ENCODE measurements at places on chromosomes 12 and 14. TPM values are rescaled to one million over a fixed set of nuclear protein-coding genes. Genes with fewer than 3 reads are reported as not detected.
A peak's percentile ranks its signal among the peaks of the same experiment; 100 is the strongest.

Gene IL26
- polyA plus RNA-seq = not detected

Gene SYT1
- 18.9 TPM for polyA plus RNA-seq

Gene SLC5A8
- polyA plus RNA-seq = 37.1 TPM

Gene EAPP
- 67.1 TPM for polyA plus RNA-seq

Gene NKX2-1
- not detected for polyA plus RNA-seq

Gene KRT72
- not detected for polyA plus RNA-seq

Gene KRT74
- not detected for polyA plus RNA-seq

Gene TSHR
- polyA plus RNA-seq = 0.17 TPM

Gene ITGB7
- 1.3 TPM for polyA plus RNA-seq

Gene GZMH
- polyA plus RNA-seq = not detected

Gene VSX2
- 0.05 TPM for polyA plus RNA-seq

Gene BCAT1
- 45.1 TPM for polyA plus RNA-seq

Gene A2ML1
- polyA plus RNA-seq = 0.30 TPM

- DNase-seq = no peak
These were observed 69.5 kb upstream of the SLC24A4 start for GRCh38 chr14:92253381-92253894.

DNA sequence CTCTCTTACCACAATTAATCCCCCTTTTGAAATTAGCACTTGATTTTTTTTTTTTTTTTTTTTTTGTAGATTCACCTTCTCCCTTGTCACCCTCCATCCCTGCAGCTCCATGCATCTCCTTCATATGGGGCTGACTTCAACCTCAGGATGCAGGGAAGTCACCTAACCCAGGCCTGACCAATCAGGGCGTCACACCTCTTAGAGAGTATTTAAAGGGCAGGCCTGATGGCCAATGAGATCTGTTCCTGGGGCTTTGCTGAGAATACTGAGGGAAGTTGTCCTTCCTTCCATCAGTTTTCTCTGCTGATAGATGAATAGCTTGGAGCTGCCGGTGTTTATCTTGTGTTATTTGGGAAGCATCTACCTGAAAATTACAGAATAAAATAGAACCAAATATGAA lies 1104.7 kb upstream of the TMEM132C start:
- no peak for DNase-seq

DNA sequence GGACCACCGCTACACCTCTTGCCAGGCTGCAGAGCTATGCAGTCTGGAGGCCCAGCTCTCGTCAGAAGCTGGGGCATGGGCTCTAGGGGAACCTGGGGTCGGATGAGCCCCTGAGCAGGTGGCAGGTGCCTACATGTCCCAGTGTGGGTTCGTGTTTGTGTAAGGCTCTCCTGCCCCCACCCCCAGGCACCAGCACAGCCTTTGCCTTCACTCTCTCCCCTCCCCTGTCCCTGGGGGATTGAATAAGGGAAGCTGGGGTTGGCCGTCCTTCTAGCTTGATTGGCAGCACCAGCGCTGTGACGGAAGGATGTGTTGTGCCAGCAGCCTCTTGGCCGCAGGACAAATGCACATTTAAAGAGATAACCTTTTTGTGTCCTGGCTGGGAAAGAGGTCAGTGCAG lies 34.8 kb upstream of the TSPAN9 start:
- no peak for DNase-seq

GRCh38 chr12:32107359-32108267 lies 966 bp downstream of the BICD1 start:
- peak; percentile 34 for DNase-seq

DNA sequence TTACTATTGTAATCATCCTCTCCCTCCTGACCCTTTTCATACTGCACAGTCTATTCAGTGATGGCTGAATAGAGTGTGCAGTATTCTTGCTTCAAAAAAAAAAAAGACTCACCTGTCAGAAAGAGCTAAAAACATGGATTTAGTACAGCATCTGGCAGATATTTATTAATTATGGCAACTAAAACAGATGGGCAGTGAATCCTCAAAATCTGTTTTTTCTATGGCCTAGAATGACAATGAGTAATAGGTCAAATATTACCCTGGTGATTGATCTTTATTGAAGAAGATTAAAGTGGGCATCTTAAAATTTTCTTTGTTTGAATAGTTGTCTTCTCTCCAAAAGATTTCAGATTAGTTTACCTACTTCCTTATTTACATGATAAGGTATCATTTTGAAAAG lies 543.6 kb downstream of the FOXG1 start:
- DNase-seq = no peak

DNA sequence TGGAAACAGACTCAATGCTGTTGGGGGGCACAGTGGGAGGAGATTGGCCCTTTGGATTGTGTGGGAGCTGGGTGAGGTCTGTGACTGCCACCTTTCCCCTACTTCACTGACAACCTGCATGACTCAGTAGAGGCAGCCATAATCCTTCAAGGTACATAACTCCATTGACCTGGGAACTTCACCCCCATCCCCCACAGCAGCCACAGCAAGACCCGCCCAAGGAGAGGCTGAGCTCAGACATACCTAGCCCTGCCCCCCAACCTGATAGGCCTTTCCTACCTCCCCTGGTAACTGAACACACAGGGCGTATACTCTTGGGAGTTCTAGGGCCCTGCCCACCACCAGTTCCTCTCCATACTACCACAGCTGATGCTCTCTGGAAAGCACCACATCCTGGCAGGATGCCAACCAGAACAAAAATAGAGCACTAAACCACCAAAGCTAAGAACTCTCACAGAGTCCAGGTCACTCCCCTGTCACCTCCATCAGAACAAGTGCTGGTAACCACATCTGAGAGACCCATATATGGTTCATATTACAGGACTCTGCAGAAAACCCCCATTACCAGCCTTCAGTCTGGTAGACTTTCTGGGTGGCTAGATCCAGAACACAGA lies 703.9 kb downstream of the FSCB start:
- no peak for DNase-seq

DNA sequence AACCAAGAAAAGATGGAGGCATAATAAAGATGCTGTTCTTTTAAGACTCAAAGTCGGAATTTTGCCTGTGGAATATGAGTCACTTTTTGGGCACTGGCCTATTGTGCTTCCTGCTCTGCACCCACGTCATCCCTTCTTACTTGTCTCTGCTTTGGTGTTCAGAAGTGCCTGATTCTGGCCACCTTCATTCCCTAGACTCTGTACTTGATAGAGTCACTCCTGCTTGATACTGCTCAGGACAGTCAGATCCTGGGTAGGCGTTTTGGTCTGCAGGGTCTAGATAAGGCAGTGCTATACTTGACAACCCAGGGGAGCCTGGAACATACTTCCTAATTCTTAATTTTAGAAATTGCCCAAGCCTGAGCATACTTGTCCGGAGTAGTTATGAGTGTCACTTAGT lies 1.9 kb downstream of the LRRK2 start:
- no peak for DNase-seq

- DNase-seq = no peak
These were observed 33.5 kb downstream of the MAP1LC3B2 start for GRCh38 chr12:116592731-116593130.

DNA sequence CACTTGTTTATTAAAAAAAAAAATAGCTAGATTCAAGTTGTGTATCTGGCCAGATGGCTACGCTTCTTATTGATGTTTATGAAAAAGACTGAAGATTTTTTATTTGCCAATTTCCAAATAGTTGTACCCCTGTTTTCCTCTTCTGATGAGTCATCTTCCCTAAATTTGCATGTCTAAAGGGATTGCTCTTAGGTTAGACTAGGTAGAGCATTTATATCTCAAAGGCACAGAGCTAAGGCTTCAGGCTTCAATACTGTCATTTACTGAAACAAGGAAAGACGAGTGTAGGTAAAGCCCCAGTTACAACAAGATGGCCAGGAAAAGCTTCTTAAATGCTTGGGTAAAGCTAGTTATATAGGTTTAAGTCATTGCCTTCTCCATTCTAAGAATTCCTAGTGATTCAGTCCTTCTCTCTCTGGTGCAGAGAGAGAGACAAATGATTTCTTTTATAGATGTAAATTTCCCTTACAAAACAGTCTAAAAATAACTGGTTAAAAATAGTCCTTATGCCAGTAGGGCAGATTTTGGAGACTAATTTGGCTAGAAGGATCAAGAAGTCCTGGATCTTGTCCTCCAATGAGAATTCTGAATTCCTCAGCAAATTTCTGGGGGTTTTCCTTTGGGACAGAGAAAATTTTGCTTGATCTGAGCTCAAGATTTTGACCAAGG lies 26.1 kb downstream of the LEMD3 start:
- DNase-seq = no peak

GRCh38 chr12:11719678-11720099 lies 70.2 kb downstream of the ETV6 start:
- no peak for DNase-seq

GRCh38 chr14:20460458-20461224 lies 593 bp downstream of the PIP4P1 start:
- DNase-seq = no peak

GRCh38 chr12:125100551-125101434 lies 35.6 kb downstream of the AACS start:
- DNase-seq = no peak

DNA sequence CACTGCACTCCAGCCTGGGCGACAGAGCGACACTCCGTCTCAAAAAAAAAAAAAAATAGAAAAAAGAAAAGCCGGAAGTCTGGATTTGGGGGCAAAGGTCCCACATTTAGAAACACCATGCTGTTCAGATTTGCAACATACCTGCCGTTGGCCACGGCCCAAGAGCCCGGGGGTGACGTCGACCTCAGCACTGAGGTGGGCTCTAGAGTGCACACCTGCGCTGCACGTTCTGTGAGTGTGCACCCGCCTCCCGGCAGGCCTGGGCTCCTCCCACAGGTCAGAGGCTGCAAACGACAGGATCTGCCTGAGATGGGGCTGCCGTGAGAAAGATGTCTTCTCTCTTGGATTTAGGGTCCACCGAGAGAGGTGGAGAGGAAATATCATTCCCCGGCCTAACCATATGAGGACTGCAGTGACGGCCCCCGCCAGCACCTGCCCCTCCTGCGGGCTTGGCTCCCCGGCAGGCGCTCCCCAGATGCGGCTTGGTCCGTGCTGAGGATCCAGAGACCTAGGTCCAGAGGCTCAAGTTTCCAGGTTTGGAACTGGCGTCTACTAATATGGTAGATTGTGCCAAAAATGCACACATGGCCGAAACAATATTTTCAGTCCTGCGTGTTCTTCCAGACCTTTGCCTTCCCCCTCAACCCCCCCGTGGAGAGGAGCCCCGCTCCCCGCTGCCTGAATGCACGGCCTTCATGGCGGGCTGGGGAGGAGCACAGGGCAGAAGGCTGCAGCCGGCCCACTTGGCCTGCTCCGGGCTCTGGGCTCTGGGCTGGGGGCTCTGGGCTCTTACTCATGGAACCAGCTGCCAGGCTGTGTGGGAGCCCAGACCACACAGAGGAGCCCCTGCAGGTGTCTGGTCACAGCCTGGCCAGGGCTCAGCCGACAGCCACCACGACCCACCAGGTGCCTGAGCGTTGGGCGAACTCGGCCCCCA lies 58.8 kb upstream of the FBRSL1 start:
- no peak for DNase-seq

DNA sequence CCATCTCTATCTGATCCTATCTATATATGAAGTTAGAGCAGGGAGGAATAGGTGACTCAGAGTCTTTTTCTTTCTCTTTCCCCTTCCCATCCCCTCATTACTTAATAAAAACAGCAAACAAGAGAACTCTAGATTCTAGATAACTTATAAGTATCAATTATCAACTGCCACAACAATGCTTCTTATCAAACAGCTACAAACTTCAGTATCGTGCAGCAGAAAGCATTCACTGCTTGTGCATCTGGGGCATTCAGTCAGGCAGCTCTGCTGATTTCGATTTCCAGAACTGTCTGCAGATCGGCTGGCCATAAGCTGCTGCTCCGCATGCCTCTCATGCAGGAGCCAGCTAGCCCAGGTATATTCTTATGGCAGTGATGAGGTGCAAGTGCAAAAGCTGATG lies 19.4 kb downstream of the A2ML1 start:
- DNase-seq = no peak

- DNase-seq = no peak
These were observed 65.3 kb downstream of the CACNA1C start for GRCh38 chr12:2118061-2118460.

- DNase-seq = no peak
These were observed 450.4 kb downstream of the LRFN5 start for GRCh38 chr14:42057111-42057510.

- DNase-seq = no peak
These were observed 57.5 kb upstream of the PTGR2 start for GRCh38 chr14:73794146-73794545.

- no peak for DNase-seq
These were observed 55.8 kb upstream of the OR6J1 start for GRCh38 chr14:22699801-22700564.

GRCh38 chr12:51687177-51687576 lies 96.1 kb downstream of the SCN8A start:
- DNase-seq = no peak

- no peak for DNase-seq
These were observed 19.1 kb downstream of the HELB start for GRCh38 chr12:66321435-66321834.

DNA sequence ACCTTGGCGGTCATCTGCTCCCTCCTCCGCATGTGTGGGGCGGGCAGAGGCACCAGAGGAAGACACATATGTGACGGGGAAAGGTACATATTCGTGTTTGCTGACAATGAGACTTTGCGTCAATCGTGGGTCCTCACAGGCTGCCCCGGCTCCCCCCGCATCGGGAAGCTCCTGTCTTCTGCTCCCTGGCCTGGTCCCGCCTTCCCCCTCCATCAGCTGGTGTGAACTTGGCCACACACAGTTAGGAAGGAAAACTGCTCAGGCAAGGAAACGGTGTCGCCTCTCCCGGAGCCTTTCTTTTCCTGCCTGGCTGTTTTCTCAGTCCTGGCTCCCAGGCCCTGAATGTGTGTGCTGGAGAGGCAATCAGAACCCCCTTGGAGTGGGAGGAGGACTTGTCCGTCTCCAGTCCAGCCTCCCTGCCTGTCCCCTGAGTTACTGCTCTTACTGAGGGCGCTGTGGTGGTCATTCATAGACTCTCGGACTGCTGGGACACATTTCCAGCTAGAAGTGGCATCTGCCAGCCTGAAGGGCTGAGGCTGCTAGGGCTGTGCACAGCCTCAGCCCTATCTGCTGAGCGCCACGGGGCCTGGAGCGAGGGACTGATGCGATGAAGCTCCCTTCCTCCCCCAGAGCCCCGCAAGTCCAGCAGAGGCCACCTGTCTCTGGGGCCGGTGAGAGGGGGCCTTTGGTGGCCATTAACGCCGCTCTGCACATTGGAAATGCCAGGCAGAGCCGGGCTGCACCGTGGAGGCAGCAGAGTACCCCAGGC lies 44.2 kb upstream of the TSPAN9 start:
- no peak for DNase-seq

GRCh38 chr12:60173224-60174170 lies 577.7 kb downstream of the SLC16A7 start:
- no peak for DNase-seq
